ENCODE measurements at places on chromosomes 16 and 17.

DNA sequence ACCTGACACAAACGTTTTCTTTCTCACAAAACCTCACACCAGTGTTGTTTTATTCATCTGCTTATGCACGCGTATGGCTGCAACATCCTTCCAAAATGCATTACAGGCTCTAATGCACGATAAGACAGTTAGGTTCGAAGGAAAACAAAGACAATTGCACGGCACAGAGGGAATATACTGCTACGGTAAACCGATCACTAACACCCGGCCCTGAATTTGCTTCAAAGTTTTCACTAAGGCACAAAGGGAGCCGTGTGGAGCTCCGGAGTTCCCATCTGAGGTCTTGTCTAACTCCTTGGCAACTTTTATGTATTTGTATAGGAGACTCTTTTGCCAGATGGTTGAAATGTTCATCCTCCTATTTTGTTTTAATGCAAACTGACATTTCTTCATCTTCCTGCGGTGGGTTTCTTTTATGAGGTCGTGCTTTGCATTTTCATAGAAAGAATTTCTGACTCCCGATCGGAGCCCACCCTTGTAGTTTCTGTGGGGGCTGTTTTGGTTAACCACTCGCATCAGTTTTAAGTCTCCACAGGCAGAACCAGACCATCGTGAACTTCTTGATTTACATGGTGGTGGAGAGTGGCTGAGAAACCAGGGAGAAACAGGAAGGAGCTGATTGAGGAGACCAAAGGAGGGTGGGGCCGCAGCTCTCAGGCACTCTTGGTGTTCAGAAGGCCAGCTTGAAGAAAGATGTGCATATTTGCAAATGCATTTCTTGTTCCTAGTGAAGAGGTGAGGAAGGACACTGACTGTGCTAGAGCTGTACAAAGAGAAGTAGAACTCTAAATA lies 516.8 kb downstream of the MAF start:
- no peak for DNase-seq

- no peak for DNase-seq
These were observed 39.7 kb downstream of the VPS35L start for GRCh38 chr16:19595043-19595767.

- DNase-seq = no peak
These were observed 938.2 kb upstream of the CDH8 start for GRCh38 chr16:62974424-62974823.

DNA sequence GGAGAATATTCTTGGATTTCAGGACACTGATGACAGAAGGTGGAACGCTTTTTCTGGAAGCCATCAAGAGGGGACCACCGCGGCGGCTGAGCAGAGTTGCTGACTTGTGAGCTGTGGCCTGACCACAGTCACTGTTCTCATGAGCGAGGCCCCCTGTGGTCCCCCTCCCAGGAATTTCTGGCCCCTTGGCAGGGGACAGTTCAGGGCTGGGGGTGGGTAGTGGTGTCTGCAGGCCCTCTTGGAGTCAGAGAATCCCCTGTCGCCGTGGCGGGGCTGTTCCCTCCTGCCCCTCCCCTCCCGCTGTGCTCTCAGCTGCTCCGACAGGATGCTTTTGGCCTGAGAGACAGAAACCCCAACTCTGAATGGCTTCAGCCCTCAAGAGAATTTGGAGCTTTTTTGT lies 292.0 kb downstream of the SEC14L1 start:
- no peak for DNase-seq

- DNase-seq = no peak
These were observed 75.3 kb downstream of the WDR59 start for GRCh38 chr16:74909665-74910064.

GRCh38 chr17:71959154-71959553 lies 161.7 kb upstream of the SOX9 start:
- DNase-seq = no peak

- no peak for DNase-seq
These were observed 16.3 kb upstream of the FOXK2 start for GRCh38 chr17:82503094-82503727.

DNA sequence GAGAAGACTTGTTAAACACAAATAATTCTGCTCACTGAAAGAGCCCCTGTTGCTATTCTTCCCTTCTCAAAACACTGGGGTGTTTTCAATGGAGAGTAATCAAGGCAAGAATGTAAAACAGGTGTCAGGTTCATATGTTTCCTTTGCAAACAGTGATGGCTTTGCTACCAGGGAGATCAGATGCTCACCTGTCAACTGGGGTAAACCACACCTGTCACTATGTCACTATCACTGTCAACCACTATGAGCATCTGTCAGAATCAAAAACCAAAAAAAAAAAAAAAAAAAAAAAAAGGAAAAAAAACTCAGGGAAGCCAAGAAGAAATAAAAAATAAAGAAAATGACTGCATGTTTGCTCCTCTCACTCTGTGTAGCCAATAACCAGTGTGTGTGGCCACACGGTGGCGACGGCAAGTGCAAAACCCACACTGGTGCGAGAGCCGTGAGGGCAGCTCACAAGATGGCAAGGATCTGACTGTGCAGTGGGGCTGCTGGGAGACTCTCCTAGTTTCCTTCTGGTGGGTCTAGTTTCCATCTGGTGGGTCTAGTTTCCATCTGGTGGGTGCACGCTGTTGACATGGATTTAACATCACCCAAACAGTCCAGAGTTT lies 22.7 kb downstream of the USP22 start:
- DNase-seq = no peak

DNA sequence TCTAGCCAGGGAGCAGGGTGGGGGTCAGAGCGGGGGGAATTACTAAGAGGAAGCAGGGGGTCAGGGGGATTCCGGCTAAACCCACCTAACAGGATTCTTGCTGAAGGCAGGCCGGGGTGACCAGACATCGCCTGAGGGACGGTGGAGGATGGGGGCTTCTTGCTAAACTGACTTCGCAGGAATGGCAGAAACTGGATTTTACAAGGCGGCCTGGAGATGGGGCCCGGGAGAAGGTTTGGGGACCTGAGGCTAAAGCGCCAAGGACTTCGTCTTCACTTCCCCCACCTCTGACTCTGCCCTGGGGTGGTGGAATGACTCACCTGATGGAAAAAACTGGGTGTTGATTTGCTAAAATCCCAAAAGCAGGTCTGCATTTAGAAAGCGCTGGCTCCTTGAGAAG lies 23.5 kb downstream of the LGALS3BP start:
- DNase-seq = no peak

DNA sequence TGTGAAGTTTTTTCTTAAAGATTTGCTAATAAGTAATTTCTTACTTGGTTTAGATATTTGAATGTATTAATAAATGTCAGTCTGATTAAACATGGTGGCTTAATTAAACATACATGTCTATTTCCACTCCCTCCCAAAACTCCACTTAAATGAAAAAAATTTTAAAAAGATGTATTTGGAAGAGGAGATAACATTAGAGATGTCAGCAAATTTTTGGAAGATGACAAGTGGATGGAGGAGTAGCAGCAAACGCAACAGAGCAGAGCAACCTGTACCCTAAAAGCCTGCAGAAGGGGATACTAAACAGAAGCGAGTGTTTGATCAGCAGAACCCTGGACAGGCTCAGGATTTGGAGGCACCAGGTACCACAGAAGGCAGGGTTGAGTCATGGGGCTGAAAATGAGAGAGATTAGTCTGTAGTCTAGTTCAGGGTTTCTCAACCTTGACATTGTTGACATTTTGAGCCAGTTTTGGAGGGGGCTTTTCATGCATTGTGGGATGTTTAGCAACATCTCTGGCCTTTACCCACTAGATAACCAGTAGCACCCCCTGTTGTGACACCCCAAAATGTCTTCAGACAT lies 17.8 kb downstream of the LUC7L3 start:
- no peak for DNase-seq

DNA sequence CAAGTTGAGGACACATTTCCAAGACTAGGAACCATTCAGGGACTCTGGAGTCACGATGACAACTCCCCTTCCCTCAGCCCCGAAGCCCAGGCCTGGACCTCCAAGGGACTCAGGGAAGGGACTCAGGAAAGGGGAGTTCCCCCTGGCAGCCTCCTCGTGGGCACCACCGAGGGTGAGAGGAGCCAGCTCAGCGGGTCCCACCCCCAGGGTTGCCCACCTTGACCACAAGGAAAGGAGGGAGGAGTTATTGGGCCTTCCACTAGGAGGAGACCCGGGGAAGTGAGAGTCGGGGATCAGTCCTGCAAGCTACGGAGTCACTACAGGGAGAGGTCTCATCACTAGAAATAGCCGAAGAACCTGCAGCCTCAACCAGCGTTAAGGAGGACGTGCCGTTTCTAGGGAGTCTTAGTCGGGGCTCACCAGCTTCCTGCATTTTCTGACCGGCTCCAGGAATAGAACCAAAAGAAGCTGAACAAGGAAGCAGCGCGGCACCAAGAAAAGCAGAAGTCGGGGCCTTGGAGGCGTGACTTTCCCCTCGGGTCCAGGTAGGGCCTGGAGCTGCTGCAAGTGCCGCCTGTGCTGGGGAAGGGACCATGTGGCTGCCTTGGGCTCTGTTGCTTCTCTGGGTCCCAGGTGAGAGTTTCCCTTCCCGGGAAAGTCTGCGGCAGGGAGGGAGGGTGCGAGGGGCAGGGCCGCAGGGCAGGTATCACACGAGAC lies at the start of gene CD300A:
CD300A (plus strand) TSS at position 524 of the 717 bp plus-strand sequence; CDS start at position 594, 70 bp downstream.
- DNase-seq = no peak

- no peak for DNase-seq
These were observed 393.0 kb downstream of the HAPSTR1 start for GRCh38 chr16:9484426-9484825.

DNA sequence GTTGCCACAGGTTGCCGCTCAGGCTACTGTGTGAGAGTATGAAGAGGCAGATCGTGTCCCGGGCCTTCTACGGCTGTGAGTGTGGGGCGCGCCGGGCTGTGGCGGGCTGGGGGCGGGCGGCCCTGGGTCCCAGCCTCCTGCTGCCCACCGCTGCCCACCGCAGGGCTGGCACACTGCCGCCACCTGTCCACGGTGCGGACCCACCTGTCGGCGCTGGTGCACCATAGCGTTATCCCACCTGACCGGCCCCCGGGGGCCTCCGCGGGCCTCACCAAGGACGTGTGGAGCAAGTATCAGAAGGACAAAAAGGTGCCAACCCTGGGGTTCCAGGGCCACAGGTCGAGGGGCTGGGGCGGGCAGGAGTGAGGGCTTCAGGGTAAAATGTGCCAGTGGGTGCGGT lies 28.7 kb downstream of the MNT start:
- DNase-seq = no peak

DNA sequence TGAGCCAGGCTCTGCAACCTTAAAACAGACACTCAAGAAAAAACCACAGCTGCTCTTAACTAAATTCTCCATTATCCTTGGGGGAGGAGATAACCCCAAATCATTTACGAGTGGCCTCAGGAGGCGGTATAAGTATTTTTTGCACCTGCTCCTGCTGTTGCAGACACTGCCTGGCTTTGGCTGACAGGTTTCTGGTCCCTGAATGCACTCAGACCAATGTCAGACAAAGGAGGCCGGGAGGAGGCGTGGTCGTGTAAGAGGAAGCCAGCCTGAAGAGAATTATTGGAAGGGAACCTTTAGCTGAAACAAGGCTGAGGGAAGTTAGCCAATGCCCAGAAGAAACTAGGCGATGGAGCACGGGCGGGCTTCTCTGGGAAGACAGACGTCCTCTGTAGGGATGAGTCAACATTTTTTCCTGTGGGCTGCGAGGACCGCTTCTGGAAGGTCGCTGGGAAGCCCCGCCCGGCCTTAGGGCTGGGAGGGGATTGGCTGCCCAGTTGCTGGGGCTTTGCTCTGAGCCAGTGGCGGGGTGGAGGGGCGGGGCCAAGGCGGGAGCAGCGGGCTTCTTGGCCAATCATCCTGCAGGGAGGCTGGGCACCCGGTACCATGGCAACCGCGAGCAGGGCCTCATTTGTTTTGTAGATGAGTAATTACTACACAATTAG lies 82.3 kb downstream of the CCDC182 start:
- DNase-seq = peak; percentile 96
